Cardiac fibroblast (primary cell): ENCODE measurements at places on chromosomes 1 and 21.

DNA sequence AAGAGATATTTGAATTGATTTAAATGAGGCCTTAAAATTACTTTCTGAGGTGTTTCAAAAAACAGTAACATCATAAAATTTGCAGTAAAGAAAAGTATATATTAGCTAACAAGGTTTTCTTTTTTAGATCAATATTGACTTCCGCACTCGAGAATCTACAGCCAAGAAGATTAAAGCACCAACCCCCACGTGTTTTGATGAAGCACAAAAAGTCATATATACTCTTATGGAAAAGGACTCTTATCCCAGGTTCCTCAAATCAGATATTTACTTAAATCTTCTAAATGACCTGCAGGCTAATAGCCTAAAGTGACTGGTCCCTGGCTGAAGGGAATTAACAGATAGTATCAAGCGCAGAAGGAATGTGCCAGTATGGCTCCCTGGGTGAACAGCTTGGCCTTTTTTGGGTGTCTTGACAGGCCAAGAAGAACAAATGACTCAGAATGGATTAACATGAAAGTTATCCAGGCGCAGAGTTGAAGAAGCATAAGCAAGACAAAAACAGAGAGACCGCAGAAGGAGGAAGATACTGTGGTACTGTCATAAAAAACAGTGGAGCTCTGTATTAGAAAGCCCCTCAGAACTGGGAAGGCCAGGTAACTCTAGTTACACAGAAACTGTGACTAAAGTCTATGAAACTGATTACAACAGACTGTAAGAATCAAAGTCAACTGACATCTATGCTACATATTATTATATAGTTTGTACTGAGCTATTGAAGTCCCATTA lies 3.6 kb downstream of the RGS1 start:
- DNase-seq: peak; percentile 71

- DNase-seq: no peak
Measured at GRCh38 chr1:57353654-57354053, 70.2 kb downstream of the DAB1 start.

GRCh38 chr1:48693180-48693579 lies 83.5 kb downstream of the BEND5 start:
- DNase-seq: no peak

- no peak for DNase-seq
Measured at GRCh38 chr1:18639368-18640055, 8.9 kb downstream of the PAX7 start.

DNA sequence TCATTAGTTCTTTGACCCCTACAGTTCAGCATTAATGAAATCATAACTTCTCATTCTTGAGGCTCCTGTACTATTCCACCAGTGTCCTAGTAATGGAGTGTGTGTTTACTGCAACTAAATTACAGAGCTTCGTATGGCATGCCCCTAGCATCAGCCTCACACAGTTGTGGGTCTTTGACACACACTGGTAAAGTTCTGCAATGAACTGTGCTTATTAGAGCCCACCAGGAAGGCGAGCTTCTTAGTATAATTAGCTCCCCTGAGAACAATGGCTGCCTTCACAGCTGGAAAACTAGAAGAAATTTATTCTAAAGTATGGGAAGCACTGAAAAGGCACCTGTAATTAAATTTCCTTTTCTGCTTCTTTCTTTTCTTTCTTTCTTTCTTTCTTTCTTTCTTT lies 251.1 kb upstream of the RGS18 start:
- DNase-seq: no peak

- peak; percentile 35 for DNase-seq
Measured at GRCh38 chr1:174995916-174996315, 3.8 kb upstream of the CACYBP start.

DNA sequence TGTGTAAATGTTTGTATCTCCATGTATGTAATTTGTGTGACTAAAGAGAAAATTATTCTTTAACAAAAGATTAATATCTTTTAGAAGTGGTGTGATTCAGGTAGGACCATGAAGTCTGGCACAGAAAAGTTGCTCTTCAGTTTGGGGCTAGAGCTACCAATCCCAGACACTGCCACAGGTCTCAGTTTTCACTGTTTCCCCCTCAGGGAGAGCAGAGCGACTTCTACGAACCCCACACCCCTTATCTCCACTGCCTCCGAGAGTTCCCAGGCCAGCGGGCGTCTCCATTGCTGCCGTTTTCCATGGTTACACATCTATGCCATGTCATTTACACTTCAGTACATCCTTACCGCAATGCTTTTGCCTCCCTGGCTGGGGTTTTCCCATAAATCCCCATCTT lies 93.0 kb upstream of the SMYD2 start:
- no peak for DNase-seq

GRCh38 chr1:30318413-30318812 lies 405.0 kb downstream of the MATN1 start:
- no peak for DNase-seq

GRCh38 chr21:26153758-26154157 lies 16.8 kb downstream of the APP start:
- DNase-seq: no peak

DNA sequence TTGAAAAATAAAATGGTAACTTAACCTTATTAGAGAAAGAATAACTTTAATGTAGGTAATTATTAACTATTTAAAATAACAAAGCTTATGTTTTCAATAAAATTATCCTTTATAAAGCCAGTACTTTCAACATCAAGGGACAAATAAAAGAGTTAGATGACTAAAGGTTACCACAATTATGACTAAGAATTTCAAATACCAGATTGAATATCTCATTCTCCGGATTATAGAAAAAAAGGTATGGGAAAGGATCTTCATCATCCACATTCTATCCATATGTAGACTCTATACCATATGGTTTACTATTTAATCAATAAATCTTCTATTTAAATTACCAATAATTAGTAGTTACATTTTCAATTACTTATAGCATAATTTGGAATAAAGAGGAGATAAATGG lies 62.8 kb downstream of the TOR3A start:
- peak; percentile 69 for DNase-seq

DNA sequence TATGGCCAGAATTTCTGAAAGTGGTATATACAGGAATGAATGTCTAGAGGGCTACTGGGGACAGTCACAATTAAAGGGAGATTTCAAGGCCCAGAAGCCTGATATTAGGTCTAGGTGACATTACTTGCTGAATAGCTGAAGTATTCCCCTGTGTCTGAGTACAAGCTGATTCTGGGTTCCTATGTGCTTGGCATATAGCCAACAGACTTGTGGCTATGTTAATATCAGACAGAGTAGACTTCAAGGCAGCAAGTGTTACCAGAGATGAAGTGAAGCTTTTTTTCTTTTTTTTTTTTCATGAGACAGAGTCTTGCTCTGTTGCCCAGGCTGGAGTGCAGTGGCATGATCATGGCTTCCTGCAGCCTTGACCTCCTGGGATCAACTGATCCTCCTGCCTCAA lies 8.3 kb downstream of the TTC4 start:
- DNase-seq: no peak

DNA sequence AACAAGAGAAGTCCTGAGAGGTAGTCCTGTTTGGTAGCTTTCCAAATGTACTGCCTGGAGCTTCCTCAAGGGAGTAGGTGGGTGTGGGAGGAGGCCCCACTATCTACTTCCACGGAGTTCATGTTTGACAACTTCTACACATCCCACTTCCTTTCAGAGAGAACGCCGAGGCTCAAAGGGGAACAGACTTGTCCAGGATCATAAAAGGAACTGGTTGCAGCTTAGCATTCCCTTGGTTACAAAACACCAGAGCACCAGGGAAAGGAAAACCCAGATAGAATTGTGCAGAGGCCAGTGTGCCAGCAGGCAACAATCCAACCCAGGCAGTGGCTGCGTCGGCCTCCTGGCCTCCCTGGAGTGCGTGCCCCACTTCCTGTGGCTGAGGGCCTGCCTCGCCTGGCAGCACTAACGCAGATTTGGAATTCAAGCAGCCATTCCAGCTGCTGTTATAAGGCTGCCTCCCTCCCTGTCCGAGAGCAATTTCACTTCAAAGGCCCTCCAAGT lies 4.2 kb upstream of the RAP1GAP start:
- DNase-seq: peak; percentile 67

DNA sequence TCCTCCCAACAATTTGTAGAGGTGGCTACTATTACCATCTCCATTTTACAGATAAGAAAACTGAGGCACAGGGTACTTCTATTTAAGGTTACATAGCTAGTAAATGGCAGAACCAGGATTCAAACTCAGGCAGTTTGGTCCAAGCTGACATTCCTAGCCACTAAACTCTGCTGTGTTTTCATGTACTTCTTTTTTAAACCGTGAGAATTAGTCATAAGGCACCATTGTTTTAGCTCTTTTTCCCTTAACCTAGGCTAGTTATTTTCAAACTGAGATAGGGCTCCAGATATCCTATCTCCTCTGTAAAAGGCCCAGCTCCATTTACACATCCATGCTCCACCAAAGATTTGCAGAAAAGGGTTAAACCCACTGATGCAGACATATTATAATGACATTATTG lies 92.9 kb downstream of the PTPN14 start:
- no peak for DNase-seq

DNA sequence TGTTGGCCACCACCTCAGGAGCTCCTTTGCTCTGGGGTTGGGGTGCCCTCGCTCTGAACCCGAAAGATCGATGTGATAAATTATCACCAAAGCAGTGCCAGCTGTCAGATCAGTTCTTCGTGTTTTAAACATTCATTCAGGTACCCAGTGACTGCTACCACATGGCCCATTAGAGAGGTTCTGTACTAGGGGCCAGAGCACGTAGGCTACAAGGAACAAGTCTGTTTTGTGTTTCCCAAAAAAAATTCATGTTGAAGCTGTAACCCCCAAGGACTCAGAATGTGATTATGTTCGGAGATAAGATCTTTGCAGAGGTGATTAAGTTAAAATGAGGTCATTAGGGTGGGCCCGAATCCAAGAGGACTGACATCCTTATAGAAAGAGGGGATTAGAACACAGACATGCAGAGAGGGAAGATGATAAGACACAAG lies 526.9 kb downstream of the NPHP4 start:
- DNase-seq: no peak

GRCh38 chr1:63907051-63907450 lies 133.2 kb downstream of the ROR1 start:
- DNase-seq: no peak

GRCh38 chr1:205205055-205205454 lies 6.4 kb downstream of the DSTYK start:
- DNase-seq: no peak

- peak; percentile 91 for DNase-seq
Measured at GRCh38 chr1:165914136-165914798, 86.9 kb downstream of the UCK2 start.

DNA sequence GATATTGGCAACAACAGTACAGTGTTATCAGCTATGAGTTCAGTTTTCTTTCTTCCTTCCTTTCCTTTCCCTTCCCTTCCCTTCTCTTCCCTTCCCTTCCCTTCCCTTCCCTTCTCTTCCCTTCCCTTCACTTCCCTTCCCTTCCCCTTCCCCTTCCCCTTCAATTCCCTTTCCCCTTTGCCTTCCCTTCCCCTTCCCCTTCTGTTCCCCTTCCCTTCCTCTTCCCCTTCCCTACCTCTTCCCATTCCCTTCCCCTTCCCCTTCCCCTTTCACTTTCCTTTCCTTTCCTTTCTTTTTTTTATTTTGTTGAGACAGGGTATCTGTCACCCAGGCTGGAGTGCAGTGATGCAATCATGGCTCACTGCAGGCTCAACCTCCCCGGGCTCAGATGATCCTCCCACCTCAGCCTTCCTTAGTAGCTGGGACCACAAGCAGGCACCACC lies 72.3 kb upstream of the CAPZB start:
- peak; percentile 11 for DNase-seq

DNA sequence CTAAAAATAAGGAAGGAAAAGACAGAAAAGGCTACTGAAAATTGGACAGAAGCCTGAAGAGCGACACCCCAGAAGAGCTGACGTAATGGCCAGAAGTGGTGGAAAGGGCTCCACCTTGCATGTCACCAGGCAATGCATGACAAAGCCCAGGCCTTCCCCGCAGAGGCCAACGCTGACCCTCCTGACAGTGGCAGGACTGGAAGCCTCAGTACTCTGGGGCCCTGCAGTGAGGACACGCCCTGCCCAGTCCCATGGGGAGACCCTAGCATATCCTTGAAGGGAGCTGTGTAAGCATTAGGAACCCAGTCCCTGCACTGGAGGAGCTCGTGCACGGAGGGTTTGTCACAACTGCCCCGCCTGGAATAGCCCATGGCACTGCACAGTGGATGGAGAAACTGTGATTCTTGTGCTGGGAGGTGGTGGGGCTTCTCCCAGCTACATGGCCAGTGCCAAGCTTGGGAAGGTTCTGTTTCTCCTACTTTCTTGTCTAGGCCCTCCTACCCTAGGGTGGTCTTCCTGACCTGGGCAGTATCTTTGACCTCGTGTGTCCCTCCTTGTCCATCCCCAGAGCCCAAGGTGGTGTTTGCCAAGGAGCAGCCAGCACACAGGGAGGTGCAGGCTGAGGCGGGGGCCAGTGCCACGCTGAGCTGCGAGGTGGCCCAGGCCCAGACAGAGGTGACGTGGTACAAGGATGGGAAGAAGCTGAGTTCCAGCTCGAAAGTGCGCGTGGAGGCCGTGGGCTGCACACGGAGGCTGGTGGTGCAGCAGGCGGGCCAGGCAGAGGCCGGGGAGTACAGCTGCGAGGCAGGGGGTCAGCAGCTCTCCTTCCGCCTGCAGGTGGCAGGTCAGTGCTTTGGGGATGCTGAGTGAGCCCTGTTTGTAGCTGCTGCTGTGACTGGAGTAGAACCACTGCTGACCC lies 60.4 kb downstream of the OBSCN start:
- no peak for DNase-seq

GRCh38 chr1:118960567-118961136 lies 27.5 kb downstream of the TBX15 start:
- DNase-seq: peak; percentile 51

- DNase-seq: no peak
Measured at GRCh38 chr1:25369241-25369640, 31.1 kb downstream of the TMEM50A start.

GRCh38 chr1:184828369-184828717 lies 73.7 kb upstream of the EDEM3 start:
- DNase-seq: no peak
